Activated CD8-positive, alpha-beta memory T cell treated with anti-CD3 and anti-CD28 coated beads for 4 hours (primary cell): ENCODE measurements at places on chromosomes 5 and 9.

GRCh38 chr9:24011009-24011717, 185.1 kb upstream of the ELAVL2 start:
- no peak for DNase-seq

DNA sequence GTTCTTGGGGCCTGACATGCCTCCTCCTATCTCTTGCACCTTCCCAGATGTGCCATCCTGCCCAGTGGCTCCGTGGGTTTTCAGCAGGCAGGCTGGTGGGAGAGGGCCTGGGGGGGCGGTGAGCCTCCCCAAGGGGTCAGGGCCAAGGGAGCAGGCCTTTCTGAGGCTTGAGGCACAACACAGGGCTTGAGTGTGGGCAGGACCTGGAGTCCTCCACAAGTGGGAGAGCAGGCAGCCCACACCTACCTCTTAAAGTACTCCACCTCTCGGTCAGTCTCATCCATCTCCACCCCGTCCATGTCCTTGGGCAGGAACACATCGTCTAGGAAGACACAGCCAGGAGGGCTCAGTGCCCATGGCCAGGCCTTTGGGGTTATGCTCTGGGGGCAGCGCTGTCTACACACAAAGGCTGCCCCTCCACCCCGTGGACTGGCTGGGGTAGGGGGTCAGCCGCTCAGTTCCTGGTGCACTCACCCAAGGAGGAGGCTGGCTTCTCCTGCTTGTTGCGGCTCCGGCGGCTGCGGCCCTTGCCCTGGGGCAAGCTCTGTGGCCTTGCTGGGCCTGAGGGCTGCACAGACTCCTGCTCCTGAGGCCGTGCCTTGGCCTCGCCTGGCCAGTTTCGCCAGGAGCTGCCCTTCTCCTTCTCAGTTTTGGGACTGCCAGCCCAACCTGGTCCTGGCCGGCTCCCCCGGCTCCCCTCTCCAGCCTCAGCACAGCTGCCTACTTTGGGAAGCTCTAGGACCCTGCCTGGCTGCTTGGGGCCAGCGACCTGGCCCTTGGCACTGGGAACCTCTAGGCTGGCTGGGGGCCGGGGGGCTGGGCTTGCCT, 7.2 kb upstream of the DDX41 start:
- DNase-seq, result no peak

DNA sequence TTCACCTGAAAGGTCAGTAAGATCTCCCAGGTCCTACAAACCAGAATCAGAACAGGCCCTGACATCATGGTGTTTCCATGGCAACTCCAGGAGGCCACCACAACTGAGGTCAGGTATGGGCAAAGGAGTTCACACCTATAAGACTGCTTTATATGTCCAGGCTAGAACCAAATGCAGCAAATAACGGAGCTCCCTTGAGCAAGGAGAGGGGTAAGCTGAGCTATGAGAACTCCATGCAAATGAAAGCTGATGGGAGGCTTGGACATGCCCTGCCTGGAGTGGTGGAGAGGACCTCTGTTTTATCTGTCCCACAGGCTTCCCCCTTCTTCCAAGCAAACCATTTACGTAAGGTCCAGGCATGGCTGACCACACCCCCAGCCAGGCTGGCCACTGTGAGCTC, 207.7 kb downstream of the SPOCK1 start:
- no peak for DNase-seq

- no peak for DNase-seq
Observed at GRCh38 chr5:61675015-61675692, 343.1 kb downstream of the ZSWIM6 start.

DNA sequence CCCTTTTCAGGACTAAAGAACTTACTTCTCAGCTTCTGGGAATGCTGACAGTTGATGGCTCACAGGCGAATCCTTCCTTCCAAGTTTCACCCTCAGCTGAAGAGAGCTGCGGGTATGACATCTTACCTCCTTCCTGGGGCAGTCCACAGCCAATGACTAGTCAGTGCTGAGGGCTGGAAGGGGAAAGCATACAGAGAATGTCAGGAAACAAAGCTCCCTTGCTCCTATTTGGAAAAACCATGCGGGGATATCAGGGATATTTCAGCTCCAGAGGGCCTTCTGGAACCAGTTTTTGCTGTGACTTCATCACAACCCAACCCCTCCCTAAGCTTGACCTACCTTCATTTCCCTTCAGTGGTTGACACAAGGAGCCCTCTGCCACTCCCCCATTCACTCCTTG, 15.7 kb downstream of the FTMT start:
- DNase-seq, result no peak

- DNase-seq, result no peak
Observed at GRCh38 chr9:8733131-8733954, 933.8 kb upstream of the DMAC1 start.

- DNase-seq, result no peak
Observed at GRCh38 chr9:98254228-98255060, 1.0 kb downstream of the TBC1D2 start.

DNA sequence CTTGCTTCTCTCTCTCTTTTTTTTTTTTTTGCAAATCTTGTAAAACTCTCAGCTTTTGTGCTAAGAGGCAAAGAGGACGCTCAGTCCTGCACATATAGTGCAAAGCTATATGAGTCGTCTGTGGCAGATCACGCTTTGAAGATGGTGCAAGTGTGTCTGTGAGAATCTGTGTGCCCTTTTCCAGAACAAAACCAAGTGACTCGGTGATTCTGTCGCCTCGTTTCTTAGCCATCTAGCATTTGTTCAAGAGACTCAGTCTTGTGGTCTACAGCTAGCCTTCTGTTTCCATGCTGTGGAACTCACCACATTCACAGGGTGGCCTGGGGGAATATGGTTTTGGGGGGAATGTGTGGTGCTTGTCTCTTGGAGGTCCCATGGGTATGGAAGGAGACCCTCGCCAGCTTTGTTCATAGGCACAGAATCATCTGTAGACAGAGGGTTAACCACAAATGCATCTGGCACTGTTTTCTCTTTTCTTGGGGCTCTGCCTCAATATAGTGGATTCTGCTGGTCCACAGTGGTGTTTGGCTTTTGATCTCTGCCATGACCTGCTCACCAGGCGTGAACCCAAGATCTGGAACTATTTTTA, 82.1 kb downstream of the C9orf152 start:
- DNase-seq, result no peak

- DNase-seq, result no peak
Observed at GRCh38 chr5:172529896-172530295, 75.6 kb upstream of the SH3PXD2B start.

- no peak for DNase-seq
Observed at GRCh38 chr5:72608297-72608696, 101.1 kb upstream of the ZNF366 start.

- no peak for DNase-seq
Observed at GRCh38 chr5:76556511-76557221, 66.5 kb downstream of the F2RL2 start.

GRCh38 chr9:79817438-79818004, 245.8 kb downstream of the TLE4 start:
- DNase-seq, result no peak

DNA sequence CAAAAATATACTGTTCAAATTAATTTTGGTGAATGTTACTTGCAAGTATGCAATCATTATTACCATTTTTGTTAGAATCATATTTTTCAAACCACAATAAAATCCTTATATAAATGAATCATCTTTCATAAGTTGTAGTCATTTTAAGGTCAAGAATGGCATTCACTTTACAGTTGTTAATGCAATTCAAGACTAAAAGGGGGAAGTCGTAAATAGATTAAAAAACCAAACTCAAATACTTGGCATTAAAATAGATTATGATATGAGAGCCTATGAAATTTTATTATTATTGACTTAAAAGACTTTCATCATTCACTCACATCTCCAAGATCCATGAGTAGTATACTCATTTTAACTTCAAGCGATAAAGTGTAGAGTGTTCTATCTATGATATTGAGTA, 11.6 kb downstream of the CDH9 start:
- no peak for DNase-seq

DNA sequence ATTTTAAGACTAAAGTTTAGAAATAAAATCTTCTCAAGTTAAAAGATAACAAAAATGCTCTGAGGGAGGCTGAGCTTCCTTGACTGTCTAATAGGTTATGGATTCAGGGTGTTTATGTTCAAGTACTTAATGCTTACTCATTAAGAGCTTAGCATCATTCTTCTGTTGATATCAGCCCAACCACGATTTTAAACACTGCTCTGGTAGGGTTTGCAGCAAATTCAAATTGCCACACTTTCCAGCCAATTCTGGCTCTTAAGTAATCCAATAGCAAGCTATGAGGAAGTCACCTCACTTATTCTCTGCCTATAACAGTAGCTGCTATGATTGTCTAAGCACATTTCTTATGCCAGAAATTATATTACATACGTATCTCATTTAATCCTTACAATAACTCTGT, 191.0 kb upstream of the KIF2A start:
- DNase-seq, result no peak

- no peak for DNase-seq
Observed at GRCh38 chr5:50580506-50580905, 85.9 kb upstream of the PARP8 start.

DNA sequence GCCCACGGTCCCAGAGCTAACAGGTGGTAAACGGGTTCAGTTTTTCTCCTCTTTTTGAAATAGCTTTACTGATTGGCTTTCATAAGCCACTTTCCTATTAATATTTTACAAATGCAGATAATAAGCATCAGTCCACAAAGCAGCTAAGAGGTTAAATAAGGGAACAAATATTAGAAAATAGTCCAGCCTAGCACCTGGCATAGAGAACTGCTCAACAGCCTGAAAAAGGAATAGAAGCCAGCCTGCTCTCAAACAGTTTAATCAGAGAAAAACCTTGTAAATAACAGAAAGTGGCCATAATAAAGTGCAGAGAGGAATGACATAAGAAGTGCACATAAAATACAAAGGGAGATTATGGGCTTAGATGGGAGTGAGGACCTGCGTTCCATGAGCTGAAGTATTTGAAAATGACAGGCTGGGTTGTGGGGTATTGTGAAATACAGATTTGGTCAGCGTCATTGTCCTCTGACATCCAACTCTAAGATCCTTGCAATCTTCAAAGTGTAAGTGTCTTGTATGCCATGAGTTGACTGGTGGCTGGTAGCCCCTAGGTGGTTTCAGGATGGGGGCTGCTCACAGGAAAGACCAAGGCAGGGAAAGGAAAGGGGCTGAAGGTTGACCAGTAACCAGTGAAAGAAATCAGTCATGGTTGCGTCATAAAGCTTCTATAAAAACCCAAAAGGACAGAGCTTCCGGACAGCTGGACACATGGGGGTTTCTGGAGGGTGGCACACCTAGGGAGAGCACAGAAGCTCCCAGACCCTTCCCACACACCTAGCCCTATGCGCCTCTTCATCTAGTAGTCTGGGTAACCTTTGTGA, 32.4 kb downstream of the MYO10 start:
- DNase-seq, result no peak

DNA sequence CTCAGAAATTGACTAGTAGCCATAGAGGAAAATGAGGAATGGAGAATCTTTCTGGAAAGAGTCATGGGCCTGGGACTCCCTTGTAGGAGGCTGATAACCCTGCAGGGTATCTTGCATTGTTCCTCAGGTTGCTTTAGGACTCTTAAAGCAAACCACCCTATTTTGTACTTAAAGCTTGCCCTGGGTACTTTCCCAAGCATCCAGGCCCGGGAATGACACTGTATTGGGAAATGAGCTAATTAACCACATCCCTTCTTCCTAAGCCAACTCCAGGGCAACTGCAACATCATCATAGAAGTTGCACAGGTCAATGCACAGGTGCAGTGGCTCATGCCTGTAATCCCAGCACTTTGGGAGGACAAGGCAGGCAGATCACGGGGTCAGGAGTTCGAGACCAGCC, 55.9 kb downstream of the UGCG start:
- DNase-seq, result no peak

GRCh38 chr9:121463026-121463807, 36.4 kb downstream of the GGTA1 start:
- no peak for DNase-seq

- DNase-seq, result no peak
Observed at GRCh38 chr9:69805962-69806515, 14.6 kb upstream of the CFAP95 start.

- no peak for DNase-seq
Observed at GRCh38 chr9:22030101-22030598, 21.0 kb upstream of the CDKN2B start.

- DNase-seq, result no peak
Observed at GRCh38 chr9:24439456-24439855, 106.2 kb downstream of the IZUMO3 start.

DNA sequence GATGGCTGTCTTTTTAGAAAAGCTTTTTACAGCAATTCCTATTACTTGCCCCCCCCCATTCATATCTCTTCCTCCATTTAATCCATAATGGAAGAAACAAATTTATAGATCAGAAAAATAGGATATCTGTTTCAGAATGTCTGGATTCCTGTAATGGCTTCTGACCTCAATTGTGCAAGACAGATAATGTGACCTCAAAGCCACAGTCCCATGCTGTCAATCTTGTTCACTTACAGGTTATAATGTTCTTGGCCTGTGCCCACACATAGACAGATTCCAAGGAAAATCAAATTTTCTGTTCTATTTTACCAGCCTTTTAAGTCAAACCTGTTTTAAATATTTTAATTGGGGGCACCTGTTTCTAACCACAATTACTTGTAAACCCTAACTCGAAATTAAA, 143.4 kb downstream of the ENTREP1 start:
- no peak for DNase-seq

- DNase-seq, result no peak
Observed at GRCh38 chr9:98438666-98439065, 183.2 kb upstream of the TBC1D2 start.

DNA sequence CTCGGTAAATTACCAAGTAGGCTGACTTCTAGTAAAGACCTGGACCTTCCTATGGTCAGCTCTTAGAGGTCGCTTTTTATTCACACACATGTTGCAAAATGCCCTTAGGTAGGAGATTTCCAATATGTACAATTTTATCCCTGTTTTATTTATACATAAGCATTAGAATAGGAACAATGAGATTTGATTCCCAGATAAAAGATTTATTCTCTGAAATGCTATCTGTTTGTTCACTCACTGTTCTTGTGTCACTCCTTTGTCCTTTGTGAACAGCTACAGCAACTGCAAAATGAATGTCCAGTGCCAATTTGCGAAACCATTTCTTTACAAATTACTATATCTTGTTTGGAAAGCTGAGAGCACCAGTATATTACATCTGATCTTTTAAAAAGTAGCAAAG, 991.5 kb upstream of the TYRP1 start:
- DNase-seq, result no peak

DNA sequence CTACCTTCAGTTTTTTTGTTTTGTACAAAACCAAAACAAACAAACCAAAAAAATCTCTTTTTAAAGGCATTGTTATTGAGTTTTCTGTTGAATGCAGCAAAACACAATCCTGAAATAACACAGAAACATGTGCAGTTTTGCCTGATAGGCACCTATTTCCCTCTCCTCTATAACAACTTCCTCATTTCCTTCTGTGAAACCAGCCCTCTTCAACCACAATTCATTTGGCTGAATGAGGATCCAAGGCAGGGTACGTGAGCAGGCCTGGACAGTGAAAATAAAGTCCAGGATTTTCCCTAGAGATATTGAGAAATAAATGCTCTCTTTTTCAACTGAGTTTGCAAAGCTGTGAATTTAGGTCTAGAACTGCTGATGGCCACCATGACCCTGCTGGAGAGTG, 134.8 kb upstream of the LARP1 start:
- DNase-seq, result no peak

DNA sequence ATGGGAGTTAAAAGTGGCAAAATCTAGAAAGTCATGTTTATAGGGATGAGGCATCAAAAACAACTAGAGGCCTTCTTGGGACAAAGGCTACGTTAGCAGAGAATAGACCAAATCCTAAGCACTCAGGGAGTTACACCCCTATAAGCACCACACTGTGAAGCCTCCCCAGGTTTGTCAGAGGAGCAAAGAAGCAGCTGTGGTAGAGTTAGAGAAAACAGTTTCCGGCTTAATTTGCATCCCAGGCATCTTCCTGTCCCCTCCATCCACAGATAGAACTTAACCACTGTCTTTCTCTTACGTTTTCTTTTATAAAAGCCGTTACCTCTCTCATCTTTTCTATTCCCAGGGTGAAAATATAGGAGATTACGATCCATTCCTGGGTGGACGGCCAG, 188.6 kb upstream of the KLF9 start:
- no peak for DNase-seq
